ENCODE measurements at places on chromosomes 3 and 15. TPM values are rescaled to one million over a fixed set of nuclear protein-coding genes. Genes with fewer than 3 reads are reported as not detected.

LRTM1 gene
- not detected for total RNA-seq

DUOX1 gene
- total RNA-seq: 59.4 TPM

CFAP100 gene
- not detected for total RNA-seq

ATP13A5 gene
- total RNA-seq: 0.49 TPM

LOXL1 gene
- 12.1 TPM for total RNA-seq

PSTPIP1 gene
- total RNA-seq: 0.42 TPM

NMNAT3 gene
- 2.5 TPM for total RNA-seq

COL8A1 gene
- 6.8 TPM for total RNA-seq

OCA2 gene
- 0.88 TPM for total RNA-seq

TICRR gene
- total RNA-seq: 6.3 TPM

GADL1 gene
- total RNA-seq: not detected

SLC51A gene
- 0.14 TPM for total RNA-seq

TTLL13 gene
- total RNA-seq: not detected

BTLA gene
- total RNA-seq: not detected

CCNB2 gene
- total RNA-seq: 61.9 TPM

SLCO2A1 gene
- total RNA-seq: 0.05 TPM

SRGAP3 gene
- total RNA-seq: 16.1 TPM

MESP2 gene
- 0.42 TPM for total RNA-seq

SH2D7 gene
- total RNA-seq: not detected

B3GALNT1 gene
- total RNA-seq: 10.2 TPM

TERC gene
- 199 TPM for total RNA-seq

GRK7 gene
- 0.07 TPM for total RNA-seq

NR2E3 gene
- not detected for total RNA-seq

PEX5L gene
- 0.07 TPM for total RNA-seq

HYKK gene
- total RNA-seq: 4.5 TPM

CSPG4 gene
- 73.2 TPM for total RNA-seq

HMG20A gene
- 27.7 TPM for total RNA-seq

ASB14 gene
- not detected for total RNA-seq

SLC9C1 gene
- not detected for total RNA-seq

RBM6 gene
- total RNA-seq: 34.2 TPM

ACTR8 gene
- 12.2 TPM for total RNA-seq

GP9 gene
- not detected for total RNA-seq

NCKIPSD gene
- total RNA-seq: 25.2 TPM

CNTN3 gene
- 0.56 TPM for total RNA-seq

TRAT1 gene
- not detected for total RNA-seq

THRB gene
- 2.8 TPM for total RNA-seq

FAM3D gene
- total RNA-seq: 11.4 TPM

VEPH1 gene
- total RNA-seq: under 0.01 TPM

STAB1 gene
- not detected for total RNA-seq

MORC1 gene
- not detected for total RNA-seq

C3orf20 gene
- total RNA-seq: not detected

LRRC31 gene
- total RNA-seq: not detected

LDHAL6B gene
- total RNA-seq: not detected

Data from airway epithelial cell (primary cell).